ENCODE measurements at places on chromosomes 5 and 9.

DNA sequence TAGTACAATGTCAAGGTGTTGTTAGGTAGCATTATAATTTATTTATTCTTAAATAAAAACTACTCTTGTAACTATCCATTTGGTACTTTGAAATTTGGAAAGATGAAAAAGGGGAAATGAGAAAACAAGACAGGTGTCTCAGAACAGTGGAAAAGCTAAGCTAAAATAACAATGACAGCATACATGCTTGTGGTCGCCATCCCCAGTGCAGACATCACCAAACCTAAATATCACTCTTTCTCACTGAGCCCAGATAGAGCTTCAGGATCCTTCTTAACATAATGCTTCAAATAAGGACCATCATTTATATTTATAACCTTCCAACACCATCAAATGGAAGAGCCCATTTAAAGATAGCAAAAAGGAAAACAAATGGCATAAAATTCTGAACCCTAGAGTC, 434.4 kb upstream of the BRINP1 start:
- no peak for DNase-seq

DNA sequence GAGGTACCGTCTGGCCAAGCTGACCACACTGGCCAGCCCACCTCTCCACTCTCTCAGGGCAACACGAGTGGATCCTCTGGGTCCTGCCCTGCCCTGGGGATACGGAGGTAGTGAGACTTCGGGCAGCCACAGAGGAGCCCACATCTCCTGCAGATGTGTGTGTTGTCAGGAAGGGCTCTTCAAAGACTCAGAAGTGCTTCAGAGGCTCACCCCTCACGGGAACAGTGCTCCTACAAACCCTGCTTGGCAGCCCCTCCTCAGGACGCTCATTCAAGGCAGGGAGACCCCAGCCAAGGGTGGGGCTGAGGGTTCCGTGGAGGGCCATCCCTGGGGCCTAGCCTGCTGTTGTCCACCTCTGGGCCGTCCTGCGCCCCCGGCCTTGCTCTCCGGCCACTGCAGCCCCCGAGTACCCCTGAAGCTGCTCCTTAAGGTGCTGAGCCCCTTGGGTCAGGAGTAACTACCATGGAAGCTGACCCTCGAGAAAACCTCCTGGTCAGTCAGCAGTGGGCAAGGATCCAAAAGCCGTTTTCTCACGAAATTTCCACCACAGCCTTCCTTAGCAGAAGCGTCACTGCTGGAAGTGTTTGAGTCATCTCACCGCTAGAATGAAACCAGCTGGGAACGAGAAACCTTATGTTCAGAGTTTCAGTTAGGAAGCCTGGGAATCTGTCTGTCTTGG, 23.2 kb upstream of the LRRC14B start:
- DNase-seq = no peak

GRCh38 chr9:94150890-94151650, 66.8 kb downstream of the PTPDC1 start:
- DNase-seq = no peak

GRCh38 chr5:172110921-172111851, 76.8 kb downstream of the STK10 start:
- DNase-seq = peak; percentile 51

DNA sequence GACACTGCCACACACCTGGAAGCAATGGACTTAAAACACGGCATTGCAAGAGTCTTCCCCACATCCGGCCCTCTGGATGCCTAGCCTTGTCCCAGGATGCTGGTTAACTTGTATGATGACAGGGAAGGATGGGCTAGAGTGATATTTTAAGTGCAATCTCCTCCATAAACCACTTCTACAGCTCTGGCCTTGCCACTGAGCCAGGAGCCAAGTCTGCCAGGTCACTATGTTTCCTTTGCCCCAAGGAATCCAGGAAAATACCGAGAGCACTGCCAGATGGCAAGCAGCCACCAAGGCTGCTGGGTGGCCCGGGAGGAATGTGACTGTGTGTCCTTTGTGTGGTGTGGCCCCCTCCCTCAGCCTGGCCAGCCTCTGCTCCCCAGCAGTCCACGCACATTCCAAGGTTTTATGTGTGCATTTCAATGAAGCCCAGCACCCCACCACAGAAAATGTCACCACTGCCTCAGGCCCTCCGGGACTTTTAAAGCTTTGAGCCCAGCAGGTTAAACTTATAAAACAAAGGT, 106.0 kb downstream of the FRMD3 start:
- no peak for DNase-seq
